Right hindlimb (tissue), 1 donor: ENCODE measurements at places on chromosomes 1 and 21.

GRCh38 chr21:46207006-46207919, 21.3 kb downstream of the LSS start:
- DNase-seq, result no peak

- no peak for DNase-seq
Measured at GRCh38 chr1:96651517-96651916, 70.1 kb upstream of the PTBP2 start.

DNA sequence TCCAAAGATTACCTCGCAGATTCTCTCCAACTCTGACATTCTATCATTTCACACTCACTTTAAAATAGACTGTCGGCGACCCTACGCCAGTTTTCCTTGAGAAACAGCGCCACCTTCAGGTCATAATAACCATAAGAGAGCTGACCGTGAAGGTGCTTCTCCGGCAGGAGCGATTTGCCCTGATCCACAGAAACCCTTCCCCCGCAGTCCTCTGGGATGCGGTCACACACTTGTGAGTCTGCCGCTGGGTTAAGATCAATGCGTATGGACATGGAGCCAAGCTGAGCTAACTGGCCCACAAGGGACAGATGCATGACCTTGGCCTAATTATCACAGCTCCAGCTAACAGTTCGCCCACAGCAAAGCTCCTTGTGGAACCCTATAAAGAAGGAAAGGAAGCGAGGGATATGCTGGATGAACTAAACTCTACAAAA, 32.8 kb upstream of the IFNAR2 start:
- DNase-seq, result peak; percentile 58

DNA sequence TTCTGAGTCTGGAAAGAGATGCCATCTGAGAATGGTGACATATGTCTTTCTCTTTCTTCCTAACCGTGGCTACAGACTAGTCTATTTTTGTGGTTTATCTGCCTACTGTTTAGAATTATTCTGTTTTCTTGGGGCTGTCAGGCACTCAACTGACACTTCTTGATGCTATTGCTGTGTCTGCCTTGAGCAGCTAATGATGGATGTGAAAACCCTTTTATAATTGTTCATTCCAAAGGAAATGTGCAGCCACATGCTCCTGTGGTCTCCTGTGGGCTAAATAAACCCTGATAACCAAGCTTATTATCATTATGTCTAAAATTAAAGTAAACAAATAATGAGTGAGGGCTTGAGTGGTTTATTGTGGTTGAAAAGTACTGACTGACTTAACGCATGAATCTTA, 52.7 kb upstream of the CXADR start:
- DNase-seq, result no peak

DNA sequence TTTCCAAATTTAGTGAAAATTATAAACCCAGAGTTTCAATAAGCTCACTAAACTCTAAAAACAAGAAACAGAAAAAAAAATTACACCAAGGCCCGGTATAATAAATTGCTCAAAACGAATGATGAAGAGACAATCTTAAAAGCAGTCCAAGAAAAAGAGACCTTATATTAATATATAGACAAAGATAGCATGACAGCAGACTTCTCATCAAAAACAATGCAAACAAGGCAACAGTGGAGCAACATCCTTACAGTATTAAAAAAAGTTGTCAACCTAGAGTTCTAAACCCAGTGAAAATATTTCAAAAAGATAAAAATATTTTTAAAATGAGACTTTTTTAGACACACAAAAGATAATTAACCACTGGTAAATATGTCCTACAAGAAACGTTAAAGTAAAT, 46.7 kb downstream of the KIFAP3 start:
- no peak for DNase-seq

DNA sequence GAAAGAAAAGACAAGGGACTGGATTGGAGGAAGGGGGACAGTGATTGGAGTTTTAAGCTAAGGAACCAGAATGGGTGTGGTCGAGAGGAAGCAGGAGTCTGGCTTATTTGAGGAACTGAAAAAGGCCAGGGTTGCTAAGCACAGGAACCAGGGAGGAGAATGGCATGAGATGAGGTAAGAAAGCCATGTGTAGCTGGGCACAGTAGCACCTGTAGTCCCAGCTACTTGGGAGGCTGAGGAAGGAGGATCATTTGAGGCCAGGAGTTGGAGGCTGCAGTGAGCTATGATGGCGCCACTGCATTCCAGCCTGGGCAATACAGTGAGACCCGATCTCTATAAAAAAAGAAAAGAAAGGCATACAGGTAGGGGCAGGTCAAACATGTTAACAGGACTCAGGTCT, 8.1 kb upstream of the KHDRBS1 start:
- no peak for DNase-seq

DNA sequence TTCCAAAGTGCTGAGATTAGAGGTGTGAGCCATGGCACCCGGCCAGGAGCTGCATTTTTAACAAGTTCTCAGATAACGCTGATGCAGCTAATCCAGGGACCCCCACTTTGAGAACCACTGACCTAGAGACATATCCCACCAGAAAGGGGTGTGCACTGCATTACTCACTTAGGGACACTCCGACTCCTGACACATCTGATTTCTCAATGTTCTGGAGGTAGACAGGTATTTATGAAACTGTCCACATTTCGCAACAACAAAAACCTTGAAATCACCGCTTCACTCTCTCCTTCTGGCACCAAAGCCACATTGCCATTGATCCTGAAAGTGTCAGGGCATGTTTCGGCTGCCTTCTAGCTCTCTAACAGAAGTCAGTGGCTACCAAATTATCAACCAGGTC, 23.2 kb upstream of the CAMTA1 start:
- DNase-seq, result no peak
